Fibroblast of skin of left biceps (primary cell): ENCODE measurements at places on chromosomes 7 and 10.

DNA sequence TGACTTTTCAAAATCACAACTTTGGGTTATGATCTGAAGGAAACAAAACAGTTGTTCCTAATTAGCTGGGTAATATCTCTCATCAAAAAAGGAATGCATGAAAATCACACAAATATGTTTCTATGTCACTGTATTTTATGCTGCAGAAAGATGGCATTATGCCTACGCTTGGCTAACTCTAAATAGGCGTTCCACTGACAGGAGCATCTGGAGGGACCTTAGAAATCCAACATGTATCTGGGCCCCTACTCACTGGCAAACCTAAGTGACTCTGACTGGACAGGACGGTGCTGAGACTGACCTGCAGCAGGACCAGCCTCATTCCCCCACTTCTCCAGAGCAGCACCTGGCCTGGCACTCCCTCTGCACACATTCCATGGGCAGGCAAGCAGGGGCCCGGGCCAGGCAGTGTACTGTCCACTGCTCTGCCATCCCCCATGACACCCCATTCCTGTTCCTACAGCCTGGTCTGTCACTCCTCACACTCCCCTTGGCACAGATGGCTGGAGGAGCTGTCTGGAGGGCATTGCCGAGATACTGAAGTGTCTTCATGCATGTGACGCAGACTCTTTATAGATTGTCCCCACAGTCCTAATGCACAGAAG, 2.6 kb upstream of the MYL7 start:
- no peak for DNase-seq

DNA sequence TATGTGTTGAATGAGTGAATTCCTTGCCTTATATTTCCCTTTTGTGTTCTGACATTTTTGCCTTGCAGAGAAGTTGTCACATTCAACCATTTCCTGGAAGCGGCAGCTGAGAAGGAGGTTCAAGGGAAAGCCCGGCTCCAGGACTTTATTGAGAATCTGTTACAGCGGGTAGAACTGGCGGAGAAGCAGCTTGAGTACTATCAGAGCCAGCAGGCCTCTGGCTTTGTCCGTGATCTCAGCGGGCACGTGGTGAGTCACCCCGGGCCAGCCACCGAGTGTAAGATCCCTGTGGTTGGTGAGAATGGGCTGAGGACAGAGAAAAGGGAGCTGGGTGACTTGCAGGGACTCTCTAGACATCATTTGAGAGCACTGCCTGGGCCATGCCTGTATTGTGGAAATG, 14.2 kb downstream of the ZNF365 start:
- no peak for DNase-seq

DNA sequence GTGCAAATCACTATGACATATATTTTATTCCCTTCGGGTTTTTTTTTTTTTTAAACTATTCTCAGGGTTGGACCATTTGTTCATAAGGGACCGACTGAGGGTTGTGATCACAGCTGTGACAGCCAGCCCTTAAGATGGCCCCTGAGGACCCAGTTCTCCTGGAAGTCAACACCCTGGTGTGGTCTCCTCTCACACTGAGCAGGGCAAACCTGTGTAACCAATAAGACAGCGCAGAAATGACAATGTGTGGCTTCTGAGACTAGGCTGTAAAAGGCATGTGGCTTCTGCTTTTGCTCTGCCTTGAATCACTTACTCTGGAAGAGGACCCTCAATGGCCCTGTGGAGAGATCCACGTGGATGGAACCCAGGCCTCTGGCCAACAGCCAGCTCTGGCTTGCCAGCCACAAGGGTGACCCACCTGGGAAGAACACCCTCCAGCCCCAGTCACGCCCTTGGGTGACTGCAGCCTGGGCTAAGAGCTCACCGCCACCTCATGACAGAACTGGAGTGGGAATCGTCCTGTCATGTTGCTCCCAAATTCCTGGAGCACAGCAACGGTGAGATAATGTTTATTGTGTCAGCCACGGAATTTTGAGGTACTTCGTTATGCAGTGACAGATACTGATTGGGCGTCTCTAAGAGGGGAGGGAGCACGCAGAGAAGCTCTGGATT, 127.1 kb downstream of the CLEC2L start:
- no peak for DNase-seq

DNA sequence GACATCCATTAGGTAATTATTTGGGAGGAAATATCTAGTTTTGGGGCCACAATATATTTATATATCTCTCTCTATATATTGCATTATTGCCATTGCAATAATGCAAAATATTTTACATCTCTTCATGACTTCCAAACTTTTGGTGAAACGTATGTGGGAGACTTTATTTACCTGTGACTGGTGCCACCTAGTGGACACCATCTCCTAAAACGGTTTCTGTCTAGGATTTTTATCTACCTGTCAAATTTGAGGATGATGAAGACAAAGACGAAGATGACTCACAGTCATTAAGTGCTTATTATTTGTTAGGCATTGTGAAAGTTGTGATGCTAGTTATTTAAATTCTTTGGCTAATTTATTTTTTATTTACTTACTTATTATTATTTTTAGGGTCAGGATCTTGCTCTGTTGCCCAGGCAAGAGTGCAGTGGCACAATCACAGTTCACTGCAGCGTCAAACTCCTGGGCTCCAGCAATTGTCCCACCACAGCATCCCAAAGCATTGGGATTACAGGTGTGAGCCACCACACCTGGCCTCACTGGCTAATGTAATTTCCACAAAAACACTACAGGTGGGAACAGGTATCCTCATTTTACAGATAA, 18.7 kb upstream of the CBLL1 start:
- peak; percentile 24 for DNase-seq

DNA sequence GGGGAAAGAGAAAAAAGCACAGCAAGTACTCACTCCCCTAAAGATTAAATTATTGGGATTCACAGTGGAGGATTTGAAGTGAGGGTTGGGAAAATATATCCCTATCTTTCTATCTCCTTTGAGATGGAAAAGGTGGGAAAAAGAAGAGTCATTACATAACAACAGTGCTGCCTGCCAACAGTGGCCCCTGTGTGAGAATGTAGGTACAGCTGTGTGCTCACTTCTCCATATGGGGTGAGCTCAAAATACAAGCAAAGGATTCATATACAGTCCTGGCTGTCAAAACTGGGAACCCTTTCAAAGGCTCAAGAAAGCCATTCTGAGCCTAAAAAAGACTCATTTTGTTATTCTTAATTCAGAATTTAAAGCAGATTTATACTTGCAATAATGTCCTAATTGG, 458.5 kb downstream of the GPAM start:
- no peak for DNase-seq

DNA sequence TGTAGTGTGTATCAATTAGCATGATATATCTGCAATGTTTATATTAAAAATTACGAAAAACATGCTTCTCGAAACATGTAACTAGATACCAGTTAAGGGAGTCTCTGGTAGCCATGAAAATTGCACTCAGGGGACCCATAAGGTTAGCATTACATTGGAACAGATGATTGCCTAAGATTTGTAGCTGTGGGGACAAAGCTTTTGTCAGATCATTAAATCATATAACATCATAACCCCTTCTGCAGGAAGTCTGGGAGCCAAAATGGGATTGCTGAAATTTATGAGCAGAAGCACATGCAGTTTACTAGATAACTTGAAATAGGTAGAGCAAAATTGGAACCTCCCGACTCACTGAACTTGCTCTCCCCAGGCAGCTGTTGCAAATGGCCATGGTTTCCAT, 235.0 kb upstream of the IGFBP3 start:
- DNase-seq = peak; percentile 67

- peak; percentile 13 for DNase-seq
Observed at GRCh38 chr7:140159497-140159896, 17.3 kb downstream of the KDM7A start.
